Pulmonary artery endothelial cell (primary cell): ENCODE measurements at places on chromosomes 7 and 10. TPM values are rescaled to one million over a fixed set of nuclear protein-coding genes. Genes with fewer than 3 reads are reported as not detected.

Gene ADK
- 47.8 and 63.2 TPM in 2 replicates for total RNA-seq

Gene C10orf67
- not detected in 2 replicates for total RNA-seq

Gene PRPS1L1
- not detected in 2 replicates for total RNA-seq

Gene ACBD7
- total RNA-seq: 2.6 and 3.1 TPM in 2 replicates

Gene MRLN
- not detected in 2 replicates for total RNA-seq

Gene C10orf62
- not detected in 2 replicates for total RNA-seq

Gene ZNF786
- 6.6 and 9.2 TPM in 2 replicates for total RNA-seq

Gene SPACDR
- total RNA-seq: 1.2 TPM in 2 replicates

Gene PLAU
- total RNA-seq: 25.9 and 29.0 TPM in 2 replicates

Gene FAM25C
- total RNA-seq: not detected in 2 replicates

Gene HOXA13
- total RNA-seq: not detected in 2 replicates

Gene TET1
- 0.07 and 0.21 TPM in 2 replicates for total RNA-seq

Gene PDE1C
- total RNA-seq: 0.11 and 0.13 TPM in 2 replicates

Gene GPRIN2
- not detected in 2 replicates for total RNA-seq

Gene CAV2
- total RNA-seq: 239 and 270 TPM in 2 replicates
